ENCODE measurements at places on chromosomes 2 and 18.

GRCh38 chr2:32357318-32358110 lies 691 bp downstream of the BIRC6 start:
- no peak for DNase-seq

- DNase-seq = no peak
Measured at GRCh38 chr2:60966507-60967405, 50.8 kb upstream of the PEX13 start.

GRCh38 chr18:3605954-3606443 lies 156.0 kb downstream of the TGIF1 start:
- DNase-seq = no peak

DNA sequence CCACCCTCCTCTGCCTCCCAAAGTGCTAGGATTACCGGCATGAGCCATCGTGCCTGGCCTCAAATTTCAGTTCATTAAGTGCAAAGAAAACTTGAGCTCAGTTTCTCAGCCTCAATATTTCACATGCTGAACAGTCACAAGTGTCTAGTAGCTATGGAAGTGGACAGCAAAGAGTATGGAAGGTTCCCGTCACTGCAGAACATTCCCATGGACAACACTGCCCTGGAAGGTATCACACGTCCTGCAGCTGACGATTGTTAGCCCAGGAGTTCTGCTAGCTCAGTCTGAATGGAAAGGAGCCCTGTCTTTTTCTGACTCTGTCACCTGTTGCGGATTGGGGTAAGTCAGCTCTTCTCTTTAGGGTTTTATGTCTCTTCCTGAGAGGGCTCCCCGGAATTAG lies 86.2 kb upstream of the PTPRM start:
- no peak for DNase-seq

GRCh38 chr2:61377046-61377445 lies 93.8 kb downstream of the USP34 start:
- no peak for DNase-seq
